ENCODE measurements at places on chromosomes 6 and 20. TPM values are rescaled to one million over a fixed set of nuclear protein-coding genes. Genes with fewer than 3 reads are reported as not detected.
A peak's percentile ranks its signal among the peaks of the same experiment; 100 is the strongest.

Gene NEDD9
- total RNA-seq, result 50.0 TPM

Gene HLA-DMB
- total RNA-seq, result 6.6 TPM

Gene CD40
- 3.3 TPM for total RNA-seq

Gene MAFB
- total RNA-seq, result 19.5 TPM

Gene ENPP5
- 9.6 TPM for total RNA-seq

Gene IPCEF1
- total RNA-seq, result 1.0 TPM

Gene ARMH2
- total RNA-seq, result not detected

- DNase-seq, result no peak
Measured at GRCh38 chr6:88562353-88563276, 396.5 kb upstream of the CNR1 start.

DNA sequence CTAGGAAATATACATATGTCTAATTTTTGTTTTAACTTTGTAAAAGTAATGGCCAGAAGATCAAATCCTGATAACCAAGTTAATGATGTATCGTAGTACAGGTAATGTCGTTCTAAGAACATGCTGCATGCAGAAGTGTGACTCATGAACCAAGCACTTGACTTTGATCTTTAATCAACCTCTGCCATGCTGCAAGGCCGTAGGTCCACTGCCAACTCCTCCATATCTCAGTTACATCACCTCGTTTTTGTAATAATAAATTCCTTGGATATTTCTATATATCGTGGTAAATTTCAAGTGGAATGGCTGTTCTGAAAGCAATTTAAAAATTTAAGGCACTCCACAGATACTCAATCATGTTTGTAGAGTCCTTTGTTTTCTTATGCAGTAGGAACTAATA, 771.7 kb downstream of the EPHA7 start:
- no peak for DNase-seq

DNA sequence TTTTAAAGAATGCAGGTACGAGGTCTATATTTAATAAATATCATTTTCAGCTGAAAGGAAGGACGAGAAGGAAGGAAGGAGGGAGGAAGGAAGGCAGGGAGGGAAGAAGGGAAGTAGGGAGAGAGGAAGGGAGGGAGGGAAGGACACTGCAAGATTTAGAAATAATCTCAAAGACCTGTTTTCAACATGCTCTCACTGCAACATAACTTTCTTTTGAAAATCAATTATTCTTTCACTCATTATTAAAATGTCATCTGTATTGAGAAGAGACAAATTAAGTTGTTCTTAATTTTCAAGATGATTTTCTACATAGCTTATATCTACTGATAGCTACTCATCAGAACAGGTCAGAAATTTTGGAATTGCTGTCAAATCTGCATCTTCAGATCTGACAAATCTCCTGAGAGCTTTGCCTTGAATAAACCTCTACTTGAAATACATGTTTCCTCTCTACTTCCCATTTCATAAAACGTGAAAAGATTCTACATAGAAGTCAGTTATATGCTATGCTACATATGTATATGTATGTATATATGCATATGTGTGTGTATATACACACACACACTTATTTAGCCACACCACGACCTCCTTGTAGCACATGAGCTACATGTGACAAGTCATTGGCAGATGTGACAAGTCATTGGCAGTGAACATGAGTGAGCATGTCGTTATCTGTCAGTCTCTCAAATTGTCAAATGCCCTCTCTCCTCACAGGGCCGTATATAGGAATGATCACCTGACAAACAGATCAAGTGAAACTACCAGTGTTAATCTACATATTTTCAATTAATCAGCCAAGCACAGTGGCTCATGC, 241.6 kb downstream of the LY86 start:
- DNase-seq, result no peak

GRCh38 chr20:58169450-58169849, 59.0 kb downstream of the ANKRD60 start:
- DNase-seq, result no peak

DNA sequence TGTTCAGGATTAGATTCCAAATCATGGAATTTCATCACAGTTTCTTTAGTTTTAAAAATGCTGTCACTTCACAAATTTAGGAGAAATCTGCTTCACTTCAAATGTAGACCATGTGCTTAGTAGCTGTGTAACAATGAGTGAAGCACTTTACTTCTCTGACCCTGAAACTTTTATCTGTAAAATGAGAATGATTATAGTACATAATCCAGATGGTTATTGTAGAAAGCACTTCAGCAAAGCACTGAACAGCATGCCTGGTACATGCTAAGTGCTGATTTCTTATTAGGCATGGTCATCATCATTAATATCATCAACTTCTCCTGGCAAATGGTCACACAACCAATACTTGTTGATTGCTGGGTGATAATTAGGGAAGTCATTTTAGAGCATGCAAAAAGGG, 705.0 kb downstream of the EPHA7 start:
- DNase-seq, result no peak

GRCh38 chr6:52739627-52740026, 23.6 kb downstream of the GSTA2 start:
- no peak for DNase-seq

DNA sequence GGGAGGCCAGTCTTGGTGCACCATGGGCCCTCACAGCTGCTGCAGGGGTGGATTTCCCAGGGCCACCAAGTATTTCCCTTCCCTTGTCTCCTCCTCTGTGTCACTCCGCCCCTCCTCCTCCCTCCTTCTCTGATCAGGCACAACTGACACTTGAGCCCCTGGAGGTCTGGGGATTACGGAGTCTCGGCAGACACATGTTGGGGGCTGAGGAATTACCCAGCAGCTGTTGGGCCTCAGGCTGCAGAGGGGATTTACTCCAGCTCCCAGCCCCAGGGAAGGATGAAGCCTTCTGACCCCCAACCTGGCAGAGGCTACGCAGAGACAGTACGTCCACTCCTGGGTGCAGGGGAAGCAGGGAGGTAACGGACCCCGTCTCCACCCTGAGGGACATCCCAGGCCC, 420.5 kb upstream of the SULF2 start:
- DNase-seq, result peak; percentile 87

GRCh38 chr6:162922563-162923166, 194.9 kb downstream of the PACRG start:
- no peak for DNase-seq

GRCh38 chr6:119079283-119079809, 882 bp upstream of the FAM184A start:
- peak; percentile 75 for DNase-seq

DNA sequence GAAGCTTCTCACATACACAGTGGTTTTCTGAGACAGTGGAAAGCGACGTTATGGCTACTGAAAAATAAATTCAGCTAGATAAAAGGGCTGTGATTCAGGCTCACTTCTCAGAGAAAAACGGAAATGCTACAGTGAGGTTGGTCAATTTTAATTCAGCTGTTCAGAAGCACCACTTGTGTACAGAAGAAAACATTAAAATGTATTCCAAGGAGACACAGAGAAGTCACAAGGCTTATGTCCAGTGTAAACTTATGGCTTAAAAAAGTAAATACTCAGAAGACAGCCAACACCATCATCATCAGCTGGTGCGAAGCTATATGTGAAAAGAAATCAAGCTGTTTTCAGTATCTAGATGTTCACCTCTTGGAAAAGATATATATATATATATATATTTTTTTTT, 68.6 kb downstream of the ABHD12 start:
- no peak for DNase-seq

DNA sequence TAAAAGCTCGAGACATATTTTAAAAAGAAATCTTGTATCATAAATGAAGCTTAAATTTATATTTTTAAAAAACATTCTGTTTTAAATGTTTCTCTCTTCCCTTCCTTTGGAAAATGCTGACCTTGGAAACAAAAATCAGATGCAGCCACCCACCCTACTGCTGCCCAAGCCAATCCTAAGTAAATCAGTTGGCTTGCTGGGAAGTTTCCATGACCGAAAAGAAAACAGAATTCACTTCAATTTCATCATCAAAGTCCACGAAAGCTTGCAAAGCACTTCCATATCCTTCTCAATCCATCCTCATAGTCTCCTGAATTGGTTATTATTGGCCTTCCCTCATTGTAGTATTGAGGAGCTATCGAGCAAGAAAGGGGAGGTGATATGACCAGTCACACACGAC, 80.1 kb downstream of the PLCG1 start:
- no peak for DNase-seq
